ENCODE measurements at places on chromosomes 3 and 15. TPM values are rescaled to one million over a fixed set of nuclear protein-coding genes. Genes with fewer than 3 reads are reported as not detected.

DNA sequence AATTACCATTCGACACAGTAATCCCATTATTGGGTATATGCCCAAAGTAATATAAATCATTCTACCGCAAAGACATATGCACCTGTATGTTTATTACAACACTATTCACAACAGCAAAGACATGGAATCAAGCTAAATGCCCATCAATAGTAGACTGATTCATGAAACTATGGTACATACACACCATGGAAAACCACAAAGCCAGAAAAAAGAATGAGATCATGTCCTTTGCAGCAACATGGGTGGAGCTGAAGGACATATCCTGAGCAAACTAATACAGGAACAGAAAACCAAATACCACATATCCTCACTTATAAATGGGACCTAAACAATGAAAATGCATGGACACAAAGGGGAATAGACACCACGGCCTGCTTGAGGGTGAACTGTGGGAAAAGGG, 11.1 kb upstream of the MCF2L2 start:
- no peaks in the 10 kb centered on the region for H3K4me1 ChIP-seq
- no peaks in the 10 kb centered on the region for H3K27me3 ChIP-seq
- H3K4me3 ChIP-seq: no peak overlapping the region
- DNase-seq: no peak
- H3K36me3 ChIP-seq: no peaks in the 10 kb centered on the region
- no peak overlapping the region for H3K27ac ChIP-seq

- no peak overlapping the region for H3K27ac ChIP-seq
- no peaks in the 10 kb centered on the region for H3K4me1 ChIP-seq
- DNase-seq: peak; percentile 41
- H3K4me3 ChIP-seq: no peak overlapping the region
- H3K36me3 ChIP-seq: no peaks in the 10 kb centered on the region
- H3K27me3 ChIP-seq: no peaks in the 10 kb centered on the region
Observed at GRCh38 chr15:28900892-28901586, 15.3 kb downstream of the APBA2 start.

GRCh38 chr15:62709261-62709660, 333.3 kb upstream of the TPM1 start:
- no peak overlapping the region for H3K27ac ChIP-seq
- H3K36me3 ChIP-seq: no peaks in the 10 kb centered on the region
- no peak for DNase-seq
- no peaks in the 10 kb centered on the region for H3K4me1 ChIP-seq
- no peaks in the 10 kb centered on the region for H3K27me3 ChIP-seq
- H3K4me3 ChIP-seq: no peak overlapping the region

DNA sequence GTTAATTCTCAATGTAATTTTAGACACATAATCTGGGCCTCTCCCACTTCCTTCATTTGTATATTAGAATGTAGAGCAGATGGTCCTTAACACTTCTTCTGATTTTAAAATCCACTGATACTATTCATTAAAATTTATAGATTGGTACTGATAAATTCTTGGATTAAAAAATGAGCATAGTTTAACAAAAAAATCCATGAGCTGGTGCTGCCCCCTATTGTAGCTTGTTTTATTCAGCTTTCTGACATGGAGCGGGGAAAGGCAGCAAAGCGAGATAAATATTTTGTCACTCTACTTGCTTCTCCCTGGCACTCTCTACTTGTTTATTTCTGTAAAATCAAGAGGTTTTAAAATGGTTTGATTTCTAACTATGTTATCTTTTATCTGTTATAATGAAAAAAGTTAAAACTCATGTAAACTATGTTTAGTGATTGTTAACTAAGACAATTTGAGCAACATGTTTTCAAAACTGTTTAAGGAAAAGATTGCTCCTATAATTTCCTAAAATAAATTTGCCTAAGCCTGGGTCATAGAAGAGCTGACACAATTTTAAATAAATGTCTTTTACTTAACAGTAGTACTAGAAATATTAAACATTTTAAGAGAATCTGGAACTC, 26.5 kb upstream of the PLOD2 start:
- no peaks in the 10 kb centered on the region for H3K36me3 ChIP-seq
- H3K4me3 ChIP-seq: no peak overlapping the region
- no peaks in the 10 kb centered on the region for H3K4me1 ChIP-seq
- no peak overlapping the region for H3K27ac ChIP-seq

- no peak for DNase-seq
- H3K4me3 ChIP-seq: no peak overlapping the region
- no peaks in the 10 kb centered on the region for H3K36me3 ChIP-seq
- no peaks in the 10 kb centered on the region for H3K27me3 ChIP-seq
Observed at GRCh38 chr3:98962189-98962930, 60.9 kb upstream of the DCBLD2 start.

GRCh38 chr3:123663977-123664376, 79.1 kb upstream of the HACD2 start:
- H3K27me3 ChIP-seq: no peaks in the 10 kb centered on the region
- no peaks in the 10 kb centered on the region for H3K4me1 ChIP-seq
- DNase-seq: no peak
- H3K36me3 ChIP-seq: no peaks in the 10 kb centered on the region
- H3K4me3 ChIP-seq: no peak overlapping the region

DNA sequence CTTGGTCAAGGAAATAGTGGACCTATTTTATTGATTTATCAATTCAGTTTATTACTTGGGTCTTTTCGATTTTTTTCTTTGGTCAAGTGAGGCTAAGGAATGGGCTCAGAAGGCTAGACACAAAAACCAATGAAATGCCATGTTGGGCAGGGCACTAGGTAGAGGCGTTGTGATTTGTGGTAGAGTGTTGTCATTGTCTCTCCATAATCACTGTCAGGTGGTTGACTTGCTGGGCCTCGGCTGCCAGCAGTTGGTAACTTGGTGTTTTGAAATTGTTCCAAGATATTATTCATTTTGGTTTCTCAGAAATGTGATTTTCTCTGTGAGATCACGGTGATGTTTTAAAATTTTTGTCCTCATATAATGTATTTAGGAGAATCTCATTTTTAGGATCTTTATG, 173.6 kb downstream of the KLHL25 start:
- DNase-seq: no peak
- peak overlapping the region; percentile 67 for H3K4me3 ChIP-seq
- H3K27ac ChIP-seq: peak overlapping the region; percentile 83
- H3K36me3 ChIP-seq: no peaks in the 10 kb centered on the region

GRCh38 chr15:39419651-39420050, 161.2 kb upstream of the THBS1 start:
- no peak overlapping the region for H3K4me3 ChIP-seq
- H3K27ac ChIP-seq: no peak overlapping the region
- H3K4me1 ChIP-seq: no peaks in the 10 kb centered on the region

- no peak overlapping the region for H3K27ac ChIP-seq
- no peak overlapping the region for H3K4me3 ChIP-seq
- no peaks in the 10 kb centered on the region for H3K36me3 ChIP-seq
Observed at GRCh38 chr3:139638518-139638917, 39.3 kb downstream of the NMNAT3 start.

GRCh38 chr15:89329329-89330084, 5.1 kb downstream of the POLG start:
- H3K36me3 ChIP-seq: peaks cover 4% of the 10 kb centered on the region
- peaks cover 6% of the 10 kb centered on the region for H3K4me1 ChIP-seq
- no peak overlapping the region for H3K27ac ChIP-seq
- no peak for DNase-seq
- H3K27me3 ChIP-seq: no peaks in the 10 kb centered on the region

DNA sequence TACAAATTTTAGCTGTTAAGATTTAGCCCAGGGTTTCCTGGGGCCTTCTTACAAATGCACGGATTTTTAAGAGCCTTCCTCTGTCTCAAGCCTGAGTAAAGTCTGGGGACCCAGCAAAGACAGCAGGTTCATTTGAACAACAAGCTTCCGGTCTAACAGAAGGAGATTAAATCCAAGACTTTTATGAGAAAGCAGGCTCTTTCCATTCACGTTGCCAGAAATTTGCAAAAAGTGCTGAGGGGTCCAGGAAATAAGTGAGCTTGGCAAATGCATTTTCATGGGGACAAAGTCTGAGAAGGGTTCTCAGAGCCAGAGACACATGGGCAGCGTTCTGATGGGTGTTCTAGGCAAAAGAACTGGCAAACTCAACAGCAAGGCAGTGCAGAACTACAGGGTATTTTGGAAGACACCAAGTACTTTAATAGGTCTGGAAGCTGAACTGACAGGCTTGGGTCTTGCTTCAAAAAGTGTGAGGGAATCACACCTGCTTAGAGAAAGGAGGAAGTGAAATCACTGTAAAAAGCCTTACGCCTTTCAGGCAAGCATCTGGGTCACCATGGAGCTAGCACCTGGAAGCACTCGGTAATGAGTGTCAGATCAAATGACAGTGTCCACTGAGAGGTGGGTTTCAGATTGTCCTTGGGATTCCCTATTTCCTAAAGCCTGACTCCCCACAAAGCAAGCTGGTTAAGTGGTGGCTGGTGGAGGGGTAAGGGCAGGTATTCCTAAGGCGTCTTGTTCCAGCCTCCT, 115.8 kb upstream of the ARHGEF3 start:
- no peak overlapping the region for H3K4me3 ChIP-seq
- H3K27me3 ChIP-seq: no peaks in the 10 kb centered on the region
- H3K27ac ChIP-seq: no peak overlapping the region
- no peak for DNase-seq

DNA sequence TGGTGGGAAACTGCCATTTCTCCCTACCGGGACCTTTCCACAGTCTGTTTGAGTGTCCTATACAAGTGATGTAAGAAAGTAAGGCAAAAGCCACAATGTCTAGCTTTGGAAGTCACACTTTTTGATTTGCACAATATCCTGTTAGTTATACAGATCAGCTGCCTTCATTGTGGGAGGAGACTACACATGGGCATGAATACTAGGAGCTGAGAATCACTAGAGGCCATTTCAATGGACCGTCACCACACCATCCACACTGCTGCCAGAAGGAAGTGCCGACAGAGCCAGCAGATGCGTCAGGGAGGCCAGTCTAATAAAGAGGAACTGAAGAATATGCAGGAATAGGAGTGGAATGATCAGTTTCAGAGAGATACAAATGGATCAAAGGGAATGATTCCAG, 65.8 kb downstream of the SCN11A start:
- H3K27ac ChIP-seq: no peak overlapping the region
- no peak overlapping the region for H3K4me3 ChIP-seq
- H3K36me3 ChIP-seq: no peaks in the 10 kb centered on the region

- H3K27me3 ChIP-seq: no peaks in the 10 kb centered on the region
- H3K36me3 ChIP-seq: no peaks in the 10 kb centered on the region
- H3K4me3 ChIP-seq: no peak overlapping the region
- H3K4me1 ChIP-seq: peaks cover 17% of the 10 kb centered on the region
Observed at GRCh38 chr3:42081838-42082473, 9.2 kb upstream of the TRAK1 start.

GRCh38 chr3:17911986-17912760, 169.7 kb upstream of the TBC1D5 start:
- no peaks in the 10 kb centered on the region for H3K4me1 ChIP-seq
- H3K27ac ChIP-seq: no peak overlapping the region
- H3K4me3 ChIP-seq: no peak overlapping the region
- H3K36me3 ChIP-seq: no peaks in the 10 kb centered on the region
- DNase-seq: no peak

GRCh38 chr3:133574260-133574881, 885 bp downstream of the CDV3 start:
- H3K36me3 ChIP-seq: no peaks in the 10 kb centered on the region
- peak overlapping the region; percentile 84 for H3K4me3 ChIP-seq
- H3K27ac ChIP-seq: peak overlapping the region; percentile 99
- peaks cover 16% of the 10 kb centered on the region for H3K4me1 ChIP-seq
- H3K27me3 ChIP-seq: no peaks in the 10 kb centered on the region
- peak; percentile 63 for DNase-seq

DNA sequence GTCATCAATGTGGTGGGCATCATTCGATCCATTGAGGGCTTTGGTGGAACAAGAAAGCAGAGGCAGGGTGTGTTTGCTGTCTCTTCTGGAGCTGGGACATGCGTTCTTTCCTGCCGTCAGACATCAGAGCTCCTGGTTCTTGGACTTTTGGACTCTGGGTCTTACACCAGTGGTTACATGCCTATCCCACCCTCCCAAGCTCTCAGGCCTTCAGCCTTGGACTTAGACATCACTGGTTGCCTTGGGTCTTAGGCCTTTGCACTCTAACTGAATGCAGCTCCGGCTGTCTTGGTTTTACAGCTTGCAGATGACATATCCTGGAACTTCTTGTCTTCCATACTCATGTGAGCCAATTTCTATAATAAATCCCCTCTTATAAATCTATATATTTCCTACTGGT, 8.1 kb upstream of the MASP1 start:
- no peak overlapping the region for H3K27ac ChIP-seq
- no peaks in the 10 kb centered on the region for H3K27me3 ChIP-seq
- H3K36me3 ChIP-seq: no peaks in the 10 kb centered on the region
- DNase-seq: no peak
- H3K4me1 ChIP-seq: no peaks in the 10 kb centered on the region

DNA sequence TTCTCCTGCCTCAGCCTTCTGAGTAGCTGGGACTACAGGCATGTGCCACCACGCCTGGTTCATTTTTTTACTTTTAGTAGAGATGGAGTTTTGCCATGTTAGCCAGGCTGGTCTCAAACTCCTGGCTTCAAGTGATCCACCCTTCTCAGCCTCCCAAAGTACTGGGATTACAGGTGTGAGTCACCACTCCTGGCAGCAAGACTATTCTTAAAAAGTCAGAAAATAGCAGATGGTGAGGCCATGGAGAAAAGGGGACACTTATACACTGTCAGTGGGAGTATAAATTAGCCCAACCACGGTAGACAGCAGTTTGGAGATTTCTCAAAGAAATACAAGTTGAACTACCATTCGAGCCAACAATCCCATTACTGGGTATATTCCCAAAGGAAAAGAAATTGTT, 603.3 kb upstream of the TBL1XR1 start:
- H3K4me3 ChIP-seq: no peak overlapping the region
- DNase-seq: no peak
- H3K4me1 ChIP-seq: no peaks in the 10 kb centered on the region
- H3K27ac ChIP-seq: no peak overlapping the region
- H3K36me3 ChIP-seq: no peaks in the 10 kb centered on the region

- no peak for DNase-seq
- H3K27ac ChIP-seq: no peak overlapping the region
- no peaks in the 10 kb centered on the region for H3K27me3 ChIP-seq
Observed at GRCh38 chr15:70650567-70651302, 112.6 kb downstream of the UACA start.

- no peaks in the 10 kb centered on the region for H3K27me3 ChIP-seq
- H3K4me3 ChIP-seq: no peak overlapping the region
- no peaks in the 10 kb centered on the region for H3K36me3 ChIP-seq
- H3K4me1 ChIP-seq: no peaks in the 10 kb centered on the region
- no peak overlapping the region for H3K27ac ChIP-seq
Observed at GRCh38 chr3:151788401-151788800, 25.5 kb upstream of the AADAC start.

DNA sequence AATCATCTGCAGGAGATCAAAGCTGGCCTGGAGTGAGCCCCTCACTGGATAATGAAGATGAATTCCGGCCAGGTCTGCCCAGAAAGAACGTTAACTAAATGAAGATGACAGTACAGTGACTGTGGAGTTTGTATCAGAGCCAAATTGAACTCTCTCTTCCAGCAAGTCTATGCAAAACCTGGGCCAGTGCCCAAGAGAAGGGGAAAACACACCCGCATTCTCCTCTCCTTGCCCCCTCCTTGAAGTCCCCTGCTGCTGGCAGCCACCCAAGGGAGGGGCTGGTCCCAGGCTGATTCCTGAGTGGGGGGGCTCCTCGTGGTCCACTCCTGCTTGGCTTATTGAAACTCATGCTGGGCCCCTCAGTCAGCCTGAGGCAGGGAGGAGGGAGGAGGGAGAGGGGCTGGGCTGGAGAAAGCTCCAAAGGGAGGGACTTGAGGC, 155.7 kb downstream of the RAB11A start:
- H3K4me3 ChIP-seq: no peak overlapping the region
- no peak overlapping the region for H3K27ac ChIP-seq
- no peaks in the 10 kb centered on the region for H3K36me3 ChIP-seq
- DNase-seq: no peak

TUSC7 gene
- not detected for total RNA-seq

NLGN1 gene
- total RNA-seq: 6.9 TPM

CYP11A1 gene
- 1.3 TPM for total RNA-seq

CPEB1 gene
- total RNA-seq: 6.9 TPM

SERINC4 gene
- total RNA-seq: not detected

Measured in breast epithelium (tissue), 4 donors.